Stimulated activated CD4-positive, alpha-beta T cell treated with anti-CD3 and anti-CD28 coated beads, TNF-alpha, amount 100 ng/mL, for 24 hours (primary cell): ENCODE measurements at places on chromosomes 1 and 21.

DNA sequence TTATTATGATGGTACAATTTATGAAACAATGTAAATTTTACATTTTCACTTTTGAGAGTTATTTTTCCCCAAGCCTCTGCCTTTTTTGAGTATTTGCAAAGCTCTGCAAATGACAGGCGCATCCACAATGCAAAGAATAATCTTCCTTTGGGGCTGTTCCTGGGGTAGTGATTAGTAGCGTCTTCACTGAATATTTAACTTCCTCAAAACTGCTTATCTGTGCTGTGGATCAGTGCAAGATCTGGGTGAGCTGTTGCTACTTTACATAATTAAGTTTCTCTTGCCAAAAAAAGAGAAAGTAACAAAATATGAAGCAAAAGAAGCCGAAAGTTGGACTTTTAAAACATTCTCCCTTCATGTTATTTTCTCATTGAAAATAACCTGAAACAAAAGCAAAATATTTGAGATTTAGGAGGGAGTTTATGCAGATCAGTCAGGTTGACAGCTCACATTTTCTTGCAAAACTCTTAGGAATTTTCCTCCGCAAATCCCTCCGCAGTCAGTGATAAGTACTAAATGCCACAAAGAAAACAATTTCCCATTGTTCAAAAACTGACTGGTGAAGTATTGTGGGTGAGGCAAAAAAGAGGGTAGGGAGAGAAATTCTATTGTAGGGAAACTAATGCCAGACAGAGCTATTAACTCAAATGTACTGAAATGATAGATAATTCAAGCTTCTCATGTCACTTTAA, 276.4 kb upstream of the B3GALT2 start:
- DNase-seq: no peak

- DNase-seq: no peak
Measured at GRCh38 chr21:21101911-21102310, 103.7 kb downstream of the NCAM2 start.

DNA sequence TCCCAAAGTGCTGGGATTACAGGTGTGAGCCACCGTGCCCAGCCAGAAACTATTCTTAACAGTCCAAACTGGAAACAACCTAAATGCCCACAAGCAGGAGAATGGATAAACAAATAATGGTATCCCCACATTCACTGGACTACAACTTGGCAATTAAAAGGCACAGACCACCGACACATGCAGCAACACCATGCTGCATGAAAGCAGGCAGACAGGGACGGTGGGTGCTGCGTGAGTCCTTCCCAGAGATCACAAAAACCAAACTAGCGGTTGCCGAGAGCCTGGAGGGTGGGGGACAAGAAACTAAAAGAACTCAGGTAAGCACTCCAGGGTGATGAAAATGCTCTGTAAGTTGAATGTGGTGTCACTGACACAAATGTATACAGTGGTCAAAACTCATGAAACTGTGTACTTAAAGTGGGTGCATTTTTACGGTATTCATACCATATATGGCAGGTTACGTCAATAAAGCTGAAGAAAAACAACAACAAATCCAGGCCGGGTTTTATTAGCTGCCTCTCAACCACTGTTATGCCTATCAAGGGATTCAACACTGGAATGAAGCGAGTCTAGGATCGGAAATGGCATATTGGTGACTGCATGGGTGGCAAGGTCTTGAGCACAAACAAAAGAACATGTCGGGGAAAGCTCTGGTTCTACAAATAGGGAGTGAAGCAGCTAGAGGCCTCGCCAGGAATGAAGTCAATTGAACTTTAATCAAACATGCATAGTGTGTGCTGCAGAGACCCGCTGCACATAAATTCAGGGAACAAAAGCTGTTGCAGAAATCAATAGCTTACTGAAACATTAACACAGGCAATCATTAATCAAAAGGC, 52.4 kb downstream of the SLC45A1 start:
- DNase-seq: no peak

GRCh38 chr1:181175356-181175910, 86.9 kb downstream of the IER5 start:
- DNase-seq: no peak

DNA sequence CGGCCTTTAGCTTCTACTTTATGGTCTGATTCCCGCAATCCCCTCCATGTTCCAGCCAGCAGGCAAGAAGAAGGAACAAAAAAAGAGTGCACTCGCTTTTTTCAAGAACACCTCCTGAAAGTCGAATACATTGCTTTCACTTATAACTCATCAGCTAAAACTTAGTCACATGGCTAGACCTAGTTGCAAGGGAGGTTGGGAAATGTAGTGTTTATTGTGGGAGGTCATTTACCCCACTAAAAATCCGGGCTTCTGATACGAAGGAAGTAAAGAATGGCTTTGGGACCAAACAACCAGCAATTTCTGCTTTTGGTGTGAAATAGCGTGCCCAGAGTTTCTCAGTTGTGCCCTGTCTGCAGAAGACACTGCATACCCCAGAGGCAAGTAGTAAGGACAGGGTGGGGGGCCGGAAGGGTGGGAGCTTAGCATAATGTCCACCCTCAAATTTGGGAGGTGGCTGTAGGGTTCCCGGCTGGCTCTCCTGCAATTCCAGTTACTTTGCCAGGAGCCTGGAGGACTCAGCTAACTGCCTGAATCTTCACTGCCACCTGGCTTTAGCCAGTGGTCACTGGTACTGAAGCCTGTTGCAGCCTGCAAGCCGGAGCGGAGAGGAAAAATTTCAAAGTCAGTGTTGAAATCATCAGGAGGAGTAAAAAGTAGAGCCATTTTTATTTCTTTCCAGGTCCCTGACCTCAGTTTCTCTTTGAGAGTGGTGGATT, 57.7 kb upstream of the F3 start:
- DNase-seq: no peak

- no peak for DNase-seq
Measured at GRCh38 chr1:206472886-206473285, 2.6 kb downstream of the IKBKE start.

GRCh38 chr1:212777151-212777550, 14.4 kb downstream of the NSL1 start:
- no peak for DNase-seq

DNA sequence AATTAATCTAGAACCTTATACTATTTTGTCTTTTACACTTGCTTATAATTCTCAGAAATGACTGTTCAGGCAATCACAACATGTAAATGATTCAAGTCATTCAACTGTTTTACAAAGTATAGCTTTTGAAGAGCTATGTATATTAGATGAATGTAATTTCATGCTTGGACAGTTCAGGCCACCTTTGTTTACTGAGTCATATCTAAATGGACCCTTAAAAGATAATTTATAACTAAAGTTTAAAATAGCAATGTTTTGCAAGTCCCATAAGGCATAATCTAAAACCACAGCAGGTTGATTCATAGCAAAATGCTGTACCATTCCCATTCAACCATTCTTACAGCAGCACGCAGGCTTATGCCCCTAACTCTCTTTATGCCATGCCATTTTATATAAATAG, 64.8 kb downstream of the PIK3R3 start:
- no peak for DNase-seq

DNA sequence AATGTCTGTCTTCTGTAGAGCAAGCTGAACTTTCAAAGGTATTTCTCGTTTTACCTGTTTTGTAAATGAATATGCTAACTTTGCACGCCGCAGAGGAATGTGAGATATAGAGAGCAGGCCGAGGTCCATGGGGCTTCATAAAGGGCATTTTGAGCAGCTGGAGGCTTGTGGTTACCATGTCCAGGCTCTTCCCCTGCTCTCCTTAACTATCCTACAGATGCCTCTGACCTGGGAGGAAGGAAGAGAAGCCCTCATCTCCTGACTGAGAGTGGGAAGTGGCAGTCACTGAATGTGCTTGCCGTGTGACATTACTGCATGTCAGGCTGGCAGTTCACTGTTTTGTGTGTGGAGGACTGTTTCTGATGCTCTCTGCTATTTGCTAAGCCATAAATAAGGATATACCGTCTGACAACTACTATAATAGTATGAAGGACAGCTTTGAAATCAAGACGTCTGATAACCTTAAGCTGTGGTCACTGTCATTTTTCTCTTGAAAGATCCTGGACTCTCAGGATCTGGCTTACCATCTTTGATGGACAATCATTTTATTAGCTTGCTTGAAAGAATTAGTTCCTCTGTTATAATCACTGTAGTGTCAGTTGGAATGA, 92.2 kb downstream of the DYRK1A start:
- no peak for DNase-seq

GRCh38 chr1:43781574-43781973, 74.2 kb downstream of the ST3GAL3 start:
- DNase-seq: no peak

- no peak for DNase-seq
Measured at GRCh38 chr1:65359888-65360287, 50.5 kb downstream of the DNAJC6 start.

GRCh38 chr21:44658913-44659595, 1.3 kb downstream of the KRTAP12-3 start:
- no peak for DNase-seq

DNA sequence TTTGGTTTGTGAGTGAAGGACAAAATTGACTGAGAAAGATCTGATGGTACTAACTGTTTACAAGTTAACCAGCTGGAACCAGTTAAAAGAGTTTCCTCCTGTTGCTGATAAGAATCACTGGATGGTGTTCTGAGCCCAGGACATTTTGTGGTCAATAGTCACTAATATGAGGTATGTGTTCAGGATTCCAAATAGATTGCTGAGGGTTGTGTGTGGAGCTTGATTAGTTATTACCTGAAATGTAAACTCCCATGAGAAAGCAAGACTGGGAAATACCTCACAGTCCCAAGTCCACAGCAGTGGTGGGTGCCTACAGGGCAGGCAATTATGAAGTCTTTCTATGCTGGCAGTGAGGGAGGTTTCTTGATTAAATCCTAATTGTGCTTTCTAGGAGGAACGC, 164.6 kb downstream of the DNM3 start:
- DNase-seq: no peak

- DNase-seq: no peak
Measured at GRCh38 chr1:109877317-109877771, 33.3 kb upstream of the CSF1 start.

DNA sequence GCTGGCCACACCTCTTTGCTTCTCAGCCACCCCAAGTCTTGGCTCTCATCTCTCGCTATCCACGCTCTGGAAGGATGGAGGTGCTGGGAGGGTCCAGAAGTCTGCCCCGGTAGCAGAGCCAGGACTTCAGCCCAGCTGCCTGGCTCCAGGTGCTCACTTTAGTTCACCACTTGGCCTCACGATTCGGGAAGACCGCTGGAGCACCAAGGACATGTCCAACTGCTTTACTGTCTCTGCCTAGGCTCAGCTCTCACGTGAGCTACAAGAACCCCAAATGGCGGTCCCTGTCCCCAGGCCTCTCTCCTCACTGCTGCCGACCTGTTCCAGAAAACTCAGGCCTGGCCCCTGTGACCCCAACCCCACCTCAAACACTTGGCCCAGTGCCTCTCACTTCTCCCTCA, 3.4 kb downstream of the TRIM11 start:
- no peak for DNase-seq

DNA sequence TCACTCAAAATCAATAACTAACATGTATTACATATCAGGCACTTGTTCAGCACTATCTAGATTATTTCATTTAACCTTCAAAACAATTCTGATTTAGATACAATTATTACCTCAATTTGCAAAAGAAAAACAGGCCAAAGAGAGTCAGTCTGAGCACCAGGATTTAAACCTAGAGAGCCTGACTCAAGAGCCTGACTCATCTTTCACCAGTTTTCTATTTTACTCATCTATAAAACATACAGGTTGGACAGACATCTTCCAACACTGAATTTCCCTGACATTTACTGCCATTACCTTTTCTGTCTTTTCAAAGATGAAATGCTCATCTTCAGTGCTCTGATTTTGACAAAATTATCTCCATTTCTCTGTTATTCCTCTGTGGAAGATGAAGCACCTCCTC, 116.5 kb downstream of the MRPL39 start:
- DNase-seq: no peak

DNA sequence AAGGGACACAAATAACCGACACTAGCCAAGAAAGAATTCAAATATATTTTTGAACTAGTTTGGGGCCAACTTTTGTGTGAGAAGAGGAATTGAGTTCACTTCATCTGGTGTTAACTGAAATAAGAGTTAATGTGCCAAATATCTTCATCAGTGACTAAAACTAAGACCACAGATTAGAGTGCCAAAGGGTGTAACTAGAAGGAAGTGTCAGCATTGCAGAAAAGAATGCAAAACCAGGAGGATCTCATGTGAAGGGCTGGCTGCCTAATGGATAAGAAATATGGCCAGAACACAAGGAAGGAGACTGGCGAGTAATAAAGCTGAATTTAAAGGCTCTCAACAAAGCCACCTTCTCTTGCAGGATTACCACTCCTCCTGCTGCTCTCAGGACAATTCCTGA, 61.8 kb upstream of the LRRC8D start:
- no peak for DNase-seq

- no peak for DNase-seq
Measured at GRCh38 chr21:45788198-45788597, 144.7 kb downstream of the PCBP3 start.

GRCh38 chr1:54643736-54644135, 2.1 kb downstream of the MROH7 start:
- DNase-seq: no peak

DNA sequence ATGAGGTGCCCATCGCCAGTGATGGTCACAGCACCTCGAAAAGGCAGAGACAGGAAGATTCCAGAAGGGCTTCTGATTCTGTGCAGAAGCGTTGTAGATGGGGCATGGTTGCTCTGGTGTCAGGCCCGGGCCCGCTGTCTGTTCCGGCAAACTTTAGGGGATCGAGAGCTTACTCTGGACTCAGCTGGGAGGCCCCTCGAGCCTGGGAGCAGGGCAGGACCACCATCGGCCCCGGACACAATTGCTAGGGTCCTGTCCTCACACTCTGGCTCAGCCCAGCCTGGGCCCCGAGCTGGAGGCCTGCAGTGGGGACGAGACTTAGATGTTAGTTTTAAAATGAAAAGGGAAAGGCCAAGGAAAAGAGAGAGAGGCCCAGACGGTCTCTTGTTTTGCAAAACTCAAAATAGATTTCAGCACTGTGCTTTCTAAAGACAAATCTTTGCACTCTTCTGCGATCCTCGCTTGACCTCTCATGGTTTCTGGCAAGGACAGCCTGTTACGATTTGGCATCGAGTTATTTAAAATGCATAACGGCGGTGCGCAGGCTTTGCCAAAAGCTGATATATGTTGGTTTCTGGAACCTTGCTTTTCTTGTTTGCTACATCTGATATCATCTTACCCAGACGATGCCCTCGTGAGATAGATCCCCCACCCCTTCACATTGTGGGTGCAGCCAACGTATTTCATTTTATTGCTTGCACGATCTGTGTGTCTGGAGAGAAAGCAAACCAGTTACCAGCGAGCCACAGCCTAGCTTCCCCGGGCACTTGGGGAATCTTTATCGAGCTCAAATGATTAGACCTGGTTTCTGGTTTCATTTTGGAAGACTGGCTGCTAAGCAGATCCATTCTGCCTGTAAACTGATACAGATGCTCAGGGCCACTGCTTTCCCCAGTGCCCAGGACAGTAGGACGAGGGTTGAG, 58.0 kb downstream of the PRDM16 start:
- no peak for DNase-seq

GRCh38 chr21:14981246-14981645, 83.6 kb downstream of the NRIP1 start:
- no peak for DNase-seq

- DNase-seq: no peak
Measured at GRCh38 chr1:41983451-41983850, 64.7 kb upstream of the HIVEP3 start.

GRCh38 chr21:41176846-41177245, 8.9 kb downstream of the BACE2 start:
- no peak for DNase-seq

GRCh38 chr1:198377702-198378101, 162.8 kb downstream of the ATP6V1G3 start:
- no peak for DNase-seq

- no peak for DNase-seq
Measured at GRCh38 chr1:186987769-186988168, 159.0 kb downstream of the PLA2G4A start.

GRCh38 chr1:217322834-217323233, 308.1 kb downstream of the GPATCH2 start:
- no peak for DNase-seq
